ENCODE measurements at places on chromosomes 4 and X. TPM values are rescaled to one million over a fixed set of nuclear protein-coding genes. Genes with fewer than 3 reads are reported as not detected.

DNA sequence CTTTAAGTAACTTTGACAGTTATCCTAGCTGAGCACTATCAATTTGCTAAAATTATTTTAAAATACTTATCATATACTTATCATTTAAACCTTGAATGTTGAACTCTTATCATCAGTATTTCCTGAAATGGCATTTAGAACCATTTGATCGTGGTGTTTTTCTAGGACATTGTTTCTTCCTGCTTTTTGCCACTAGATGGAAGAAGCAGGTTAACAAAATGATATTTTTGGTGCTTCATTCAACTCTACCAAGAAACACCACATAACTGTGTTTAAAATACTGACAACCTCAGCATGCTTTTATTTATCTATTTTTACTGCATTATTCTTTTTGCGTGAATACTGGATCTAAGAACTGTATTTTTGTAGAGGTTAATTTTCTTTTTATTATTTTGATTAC is 44.6 kb downstream of the C4orf33 start:
- no peak for DNase-seq

The KIT gene
- polyA plus RNA-seq: 0.93 TPM

The SAGE1 gene
- polyA plus RNA-seq: not detected

GRCh38 chr4:121696170-121696580 is 605 bp downstream of the ANXA5 start:
- peak; percentile 95 for DNase-seq

DNA sequence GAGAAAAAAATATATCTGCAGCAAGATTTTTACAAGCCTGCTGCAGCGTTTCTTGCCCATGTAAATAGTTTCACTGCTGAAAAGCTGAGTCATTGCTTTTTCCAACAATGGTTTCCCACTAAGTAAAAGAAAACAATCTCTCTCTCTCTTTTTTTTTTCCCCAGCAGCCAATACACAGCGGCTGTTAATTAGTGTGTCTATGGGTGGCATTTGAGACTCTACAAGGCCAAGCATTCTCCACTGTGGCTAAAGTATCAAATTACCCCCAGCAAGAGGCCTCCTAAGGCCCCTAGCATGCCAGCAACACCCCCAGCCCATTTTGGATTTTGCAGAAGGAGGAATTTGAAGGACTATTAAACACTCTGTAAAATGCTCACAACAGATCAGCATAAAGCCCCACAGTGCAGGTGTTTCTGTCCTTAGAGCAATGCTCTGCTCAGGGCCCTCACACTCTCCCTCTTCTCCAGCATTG is 837.4 kb downstream of the TRIML1 start:
- peak; percentile 27 for DNase-seq

GRCh38 chrX:101787934-101788333 is 128.3 kb upstream of the ARMCX2 start:
- DNase-seq: no peak

DNA sequence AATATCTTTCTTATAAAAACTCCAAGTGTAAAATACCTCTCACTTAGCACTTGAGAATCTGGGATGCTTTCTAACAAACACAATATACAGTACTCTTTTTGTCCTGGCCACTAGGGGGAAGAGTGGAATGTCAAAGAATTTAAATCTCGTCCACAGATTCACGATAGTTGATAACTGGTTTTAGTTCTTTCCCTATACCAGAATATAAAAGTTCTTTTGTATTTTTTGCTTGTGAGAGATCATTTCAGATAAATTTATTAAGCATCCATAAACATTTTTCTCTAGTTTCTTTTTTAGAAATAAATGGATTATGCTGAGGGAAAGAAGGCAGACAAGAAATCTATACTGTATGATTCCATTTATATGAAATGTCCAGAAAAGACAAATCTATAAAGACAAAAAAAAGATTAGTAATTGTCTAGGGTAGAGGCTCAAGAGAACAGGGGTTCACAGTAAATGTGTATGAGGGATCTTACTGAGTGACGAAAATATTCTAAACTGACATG is 50.4 kb downstream of the MGARP start:
- DNase-seq: peak; percentile 73

DNA sequence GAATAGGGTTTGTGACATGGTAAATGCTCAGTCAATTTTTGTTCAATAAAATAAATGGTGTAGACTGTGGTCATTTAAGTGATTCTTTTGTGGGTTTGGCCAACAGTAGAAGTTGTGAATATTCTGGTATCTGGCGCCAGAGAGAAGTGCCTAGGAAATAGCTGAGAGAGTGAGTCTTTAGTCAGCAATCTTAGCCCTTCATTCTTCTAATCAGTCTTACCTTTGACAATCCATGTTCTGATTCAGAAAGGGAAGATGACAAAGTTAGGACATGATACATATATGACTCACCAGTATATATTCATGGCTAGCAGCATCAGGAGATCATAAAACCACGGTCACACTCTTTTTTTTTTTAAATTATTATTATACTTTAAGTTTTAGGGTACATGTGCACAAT is 141.8 kb upstream of the PCDH18 start:
- DNase-seq: peak; percentile 80

DNA sequence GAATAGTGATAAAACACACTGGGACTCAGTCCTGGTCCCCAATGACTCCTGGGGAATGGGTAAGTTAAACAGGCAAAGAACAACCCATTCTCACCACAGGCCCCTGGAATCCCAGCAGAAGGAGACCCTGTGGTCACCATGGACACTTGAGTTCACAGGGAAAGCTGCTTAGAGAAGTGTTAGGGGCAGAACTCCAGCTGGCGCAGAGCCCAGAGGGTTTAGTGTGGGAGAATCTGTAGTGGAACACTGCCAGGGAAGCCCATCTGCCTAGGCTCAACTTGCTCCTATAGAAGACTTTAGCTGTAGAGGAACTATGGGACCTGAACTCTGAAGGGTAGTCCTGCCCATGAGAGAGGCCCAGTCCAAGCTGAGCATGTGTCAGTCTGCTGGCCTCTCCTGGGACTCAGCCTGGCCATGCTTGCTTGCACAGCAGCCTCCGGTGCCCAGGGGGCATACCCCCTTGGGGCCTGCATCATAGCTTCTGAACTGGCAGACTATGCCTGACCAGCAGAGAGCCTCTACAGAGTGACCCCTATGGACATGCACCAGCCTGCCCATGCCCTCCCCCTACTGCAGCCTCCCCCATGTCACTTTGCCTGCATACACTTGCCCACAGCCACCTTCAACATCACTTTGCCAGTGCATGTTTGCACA is 343.5 kb downstream of the IDS start:
- no peak for DNase-seq

- DNase-seq: peak; percentile 19
Observed at GRCh38 chr4:86100539-86101215, 259.2 kb downstream of the MAPK10 start.

DNA sequence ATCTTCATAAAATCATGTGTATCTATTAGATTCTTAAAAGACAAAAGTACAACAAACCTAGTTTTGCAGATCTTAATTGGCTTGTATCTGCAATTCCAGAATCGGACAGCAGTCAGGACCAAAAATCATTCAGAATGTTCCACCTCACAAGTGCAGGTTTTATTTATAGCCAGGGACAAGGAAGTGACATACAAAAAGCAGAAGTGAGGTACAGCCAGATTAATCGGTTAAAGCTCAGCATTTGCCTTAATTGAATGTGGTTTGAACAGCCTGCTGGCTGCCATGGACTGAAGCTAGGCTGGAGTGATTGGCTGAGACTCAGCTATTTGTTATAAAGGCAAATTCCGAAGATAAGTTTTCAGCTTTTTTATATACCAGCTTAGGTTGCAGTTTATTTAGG is 932.6 kb downstream of the C4orf33 start:
- no peak for DNase-seq

DNA sequence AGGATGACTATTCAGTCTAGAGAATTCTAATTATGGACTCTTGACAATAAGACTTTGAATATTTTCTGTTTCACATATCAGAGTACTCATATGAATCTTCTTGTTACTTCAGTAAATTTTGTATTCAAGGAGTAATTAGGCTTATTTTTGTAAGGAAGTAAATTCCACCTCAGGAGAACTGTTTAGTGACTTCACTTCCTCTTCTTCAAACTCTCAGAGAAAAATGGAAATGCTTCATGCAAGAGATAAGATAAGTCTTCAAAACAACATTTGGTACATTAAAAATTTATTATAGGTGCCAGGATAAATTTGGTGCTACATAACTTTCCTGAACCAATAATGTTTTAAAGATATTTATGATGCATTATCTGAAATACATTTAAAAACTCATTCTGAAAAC is 1421.9 kb downstream of the PCDH7 start:
- DNase-seq: no peak

- DNase-seq: peak; percentile 26
Observed at GRCh38 chrX:133921764-133922389, 63.5 kb downstream of the GPC3 start.

The MID1 gene
- 5.9 TPM for polyA plus RNA-seq

GRCh38 chr4:39834269-39834668 is 136.3 kb downstream of the UBE2K start:
- DNase-seq: peak; percentile 39

- DNase-seq: peak; percentile 7
Observed at GRCh38 chrX:97895751-97896150, 1012.0 kb downstream of the RPA4 start.

- no peak for DNase-seq
Observed at GRCh38 chr4:185599553-185600243, 64.4 kb upstream of the PDLIM3 start.

- peak; percentile 6 for DNase-seq
Observed at GRCh38 chr4:157983300-157983699, 189.5 kb downstream of the GASK1B start.

The NALF2 gene
- polyA plus RNA-seq: not detected

The TREX2 gene
- 0.24 TPM for polyA plus RNA-seq

DNA sequence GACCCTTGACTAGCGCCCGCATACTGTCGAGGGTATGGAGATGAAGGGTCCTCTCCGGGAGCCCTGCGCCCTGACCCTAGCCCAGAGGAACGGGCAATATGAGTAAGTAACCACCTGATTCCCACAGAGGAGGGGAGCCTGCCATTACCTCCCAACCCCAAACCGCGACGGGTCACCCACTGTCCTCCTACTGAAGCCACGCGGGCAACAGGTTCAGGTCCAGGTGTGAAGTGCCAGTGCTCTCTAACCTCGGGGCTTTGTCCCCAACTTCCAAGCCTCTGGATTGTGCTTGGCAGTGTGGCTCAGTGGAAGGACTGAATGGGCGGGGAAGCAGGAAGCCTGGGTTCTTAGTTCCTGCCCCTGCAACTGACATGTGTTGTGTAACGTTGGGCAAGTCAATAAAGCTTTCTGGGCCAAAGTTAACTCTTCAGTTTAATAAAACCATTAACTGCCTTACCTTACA is 694 bp downstream of the OCRL start:
- peak; percentile 39 for DNase-seq

GRCh38 chr4:26410385-26411293 is 79.6 kb downstream of the CCKAR start:
- DNase-seq: peak; percentile 64

DNA sequence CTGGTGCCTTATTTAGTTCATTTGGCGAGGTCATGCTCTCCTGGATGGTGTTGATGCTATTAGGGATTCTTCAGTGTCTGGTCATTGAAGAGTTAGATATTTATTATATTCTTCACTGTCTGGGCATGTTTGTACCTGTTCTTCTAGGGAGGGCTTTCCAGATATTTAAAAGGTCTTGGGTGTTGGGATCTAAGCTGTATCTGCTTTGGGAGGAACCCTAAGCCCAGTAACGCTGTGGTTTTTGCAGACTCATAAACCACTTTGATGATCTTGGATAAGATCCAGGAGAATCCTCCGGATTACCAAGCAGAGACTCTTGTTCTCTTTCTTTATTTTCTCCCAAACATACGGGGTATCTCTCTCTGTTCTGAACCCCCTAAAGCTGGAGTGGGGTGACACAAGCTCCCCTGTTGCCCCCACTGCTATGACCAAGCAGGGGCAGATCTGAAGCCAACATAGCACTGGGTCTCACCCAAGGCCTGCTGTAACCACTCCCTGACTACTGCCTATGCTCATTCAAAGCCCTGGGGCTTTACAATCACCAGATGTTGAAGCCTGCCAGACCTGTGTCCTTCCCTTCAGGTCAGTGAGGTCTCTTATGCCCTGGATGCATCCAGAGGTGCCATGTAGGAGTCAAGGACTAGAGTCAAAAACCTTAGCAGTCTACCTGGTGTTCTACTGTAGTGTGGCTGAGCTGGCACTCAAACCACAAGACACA is 187.6 kb downstream of the GUCY2F start:
- peak; percentile 5 for DNase-seq

DNA sequence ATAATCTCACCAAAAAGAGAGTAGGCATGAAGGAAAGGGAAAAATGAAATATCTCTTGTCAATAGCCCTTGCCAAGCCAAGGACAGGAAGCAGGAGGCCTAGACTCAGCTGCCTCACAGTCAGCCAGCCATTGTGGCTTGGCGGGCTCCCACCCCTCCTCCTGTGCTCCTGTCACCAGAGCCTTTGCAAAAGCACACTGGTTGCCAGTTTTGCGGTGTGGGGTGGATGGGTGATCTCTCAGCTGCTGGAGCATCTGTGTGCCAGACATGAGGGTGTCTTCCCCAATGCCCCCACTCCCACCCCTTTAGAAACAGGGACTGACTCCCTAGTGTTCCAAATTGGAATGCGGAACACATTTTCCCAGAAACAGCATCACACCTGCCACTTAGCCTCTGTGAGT is 26.1 kb downstream of the ARHGEF6 start:
- no peak for DNase-seq

- DNase-seq: no peak
Observed at GRCh38 chr4:24704149-24704548, 91.2 kb upstream of the SOD3 start.

DNA sequence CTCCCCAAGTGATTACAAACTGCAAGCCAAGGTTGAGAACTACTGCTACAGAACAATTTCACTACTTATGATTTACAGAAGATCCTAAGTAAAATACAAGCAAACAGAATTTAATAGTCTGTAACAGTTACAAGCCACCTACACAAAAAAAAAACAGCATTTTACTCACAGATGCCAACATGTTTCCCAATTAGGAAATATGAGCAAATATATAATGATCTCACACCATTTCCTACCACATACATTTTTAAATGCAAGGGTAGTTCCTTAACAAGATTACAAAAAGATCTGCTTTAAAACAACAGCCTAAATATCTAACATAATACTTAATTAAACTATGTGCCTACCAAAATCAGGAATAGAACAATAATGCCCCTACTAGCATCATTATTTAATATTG is 63.4 kb downstream of the EFHC2 start:
- no peak for DNase-seq

The STATH gene
- polyA plus RNA-seq: not detected

GRCh38 chr4:37687194-37687562 is 1.0 kb upstream of the RELL1 start:
- DNase-seq: no peak

The VCX3B gene
- polyA plus RNA-seq: not detected

The NOX1 gene
- polyA plus RNA-seq: 0.16 TPM

- DNase-seq: no peak
Observed at GRCh38 chrX:6965729-6966128, 181.8 kb upstream of the STS start.

- no peak for DNase-seq
Observed at GRCh38 chrX:9055354-9055753, 21.4 kb upstream of the FAM9B start.
